ENCODE measurements at places on chromosomes 3 and 15.

DNA sequence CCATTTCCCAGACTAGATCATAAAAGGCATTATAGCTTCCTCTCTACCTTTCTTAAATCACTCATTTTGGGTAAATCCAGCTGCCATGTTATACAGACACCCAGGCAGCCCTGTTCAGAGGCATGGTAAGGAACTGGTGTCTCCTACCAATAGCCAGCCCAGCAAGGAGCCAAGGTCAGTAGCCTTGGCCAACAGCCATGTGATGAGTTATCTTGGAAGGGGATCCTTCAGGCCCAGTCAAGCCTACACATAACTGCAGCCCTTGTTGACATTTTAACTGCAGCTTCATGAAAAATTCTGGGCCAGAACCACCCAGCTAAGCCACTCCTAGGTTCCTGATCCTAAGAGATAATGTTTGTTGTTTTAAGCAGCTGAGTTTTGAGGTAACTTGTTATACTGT, 29.0 kb upstream of the ZMAT3 start:
- DNase-seq: no peak

DNA sequence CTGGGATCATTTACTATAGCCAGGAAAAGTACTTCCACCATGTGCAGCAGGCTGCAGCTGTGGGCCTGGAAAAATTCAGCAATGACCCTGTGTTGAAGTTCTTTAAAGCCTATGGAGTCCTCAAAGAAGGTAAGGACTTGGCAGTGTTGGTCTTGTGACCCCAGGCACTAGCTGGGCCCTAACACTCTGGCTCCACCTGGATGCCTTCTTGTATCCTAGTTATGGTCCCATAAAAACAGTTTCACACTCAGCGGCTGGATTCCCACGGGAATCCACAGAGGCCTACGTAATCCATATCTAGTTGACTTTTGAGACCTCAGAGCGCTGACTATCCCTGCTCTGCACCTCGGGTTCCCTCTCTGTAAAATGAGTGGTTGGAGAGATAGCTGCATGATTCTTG, 1.6 kb downstream of the TTC21A start:
- DNase-seq: no peak

GRCh38 chr15:63181648-63182047, 7.8 kb upstream of the RAB8B start:
- DNase-seq: no peak

DNA sequence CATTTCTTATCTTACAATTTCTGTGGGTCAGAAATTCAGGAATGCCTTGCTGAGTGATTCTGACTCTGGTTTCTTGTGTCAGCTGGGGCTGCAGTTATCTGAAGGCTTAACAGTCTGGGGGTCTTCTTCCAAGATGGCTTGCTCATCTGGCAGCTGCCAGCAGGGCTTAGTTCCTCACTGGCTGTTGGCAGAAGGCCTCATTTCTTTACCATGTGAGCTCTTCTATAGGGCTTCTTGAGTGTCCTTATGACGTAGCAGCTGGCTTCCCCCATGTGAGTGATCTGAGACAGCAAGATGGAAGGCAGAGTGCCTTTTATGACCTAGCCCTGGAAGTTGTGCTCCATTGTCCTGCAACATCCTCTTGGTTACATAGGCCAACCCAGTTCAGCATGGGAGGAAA, 82.0 kb upstream of the PDZRN3 start:
- DNase-seq: no peak

DNA sequence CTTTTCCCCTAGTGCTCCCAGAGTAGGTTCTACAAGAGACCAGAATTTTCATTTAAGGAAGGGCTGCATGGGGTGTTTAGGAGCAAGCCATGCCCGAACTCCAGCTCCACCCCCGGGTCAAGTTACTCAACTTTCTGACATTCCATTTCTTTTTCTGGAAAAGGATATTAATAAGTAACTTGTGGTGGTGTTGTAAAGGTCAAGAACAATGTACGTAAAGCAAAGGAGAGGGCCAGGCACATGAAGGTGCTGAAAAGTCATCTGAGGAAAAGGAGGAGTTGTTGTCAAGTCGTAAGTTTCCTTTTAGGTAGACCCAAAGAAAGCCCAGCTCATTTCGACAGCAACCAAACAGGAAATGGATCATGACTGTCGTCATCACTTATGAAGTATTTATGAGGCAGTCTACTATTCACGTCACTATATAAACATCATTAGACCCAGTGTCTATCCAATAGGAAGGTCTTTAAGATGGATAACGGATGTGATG, 319.6 kb upstream of the IL12A start:
- no peak for DNase-seq

GRCh38 chr15:62165104-62165792, at the start of gene C2CD4B:
Gene C2CD4B, minus strand, starts transcription at chr15:62165285. Its CDS starts 301 bp downstream, at chr15:62164984.
- no peak for DNase-seq

GRCh38 chr15:59539799-59540198, 71.8 kb upstream of the GCNT3 start:
- no peak for DNase-seq

- no peak for DNase-seq
These were observed 129.8 kb downstream of the SLC9A9 start for GRCh38 chr3:143718463-143718862.

- no peak for DNase-seq
These were observed 428.2 kb upstream of the RGMA start for GRCh38 chr15:93517176-93517575.

GRCh38 chr3:45225465-45226205, 452 bp downstream of the TMEM158 start:
- DNase-seq: no peak

DNA sequence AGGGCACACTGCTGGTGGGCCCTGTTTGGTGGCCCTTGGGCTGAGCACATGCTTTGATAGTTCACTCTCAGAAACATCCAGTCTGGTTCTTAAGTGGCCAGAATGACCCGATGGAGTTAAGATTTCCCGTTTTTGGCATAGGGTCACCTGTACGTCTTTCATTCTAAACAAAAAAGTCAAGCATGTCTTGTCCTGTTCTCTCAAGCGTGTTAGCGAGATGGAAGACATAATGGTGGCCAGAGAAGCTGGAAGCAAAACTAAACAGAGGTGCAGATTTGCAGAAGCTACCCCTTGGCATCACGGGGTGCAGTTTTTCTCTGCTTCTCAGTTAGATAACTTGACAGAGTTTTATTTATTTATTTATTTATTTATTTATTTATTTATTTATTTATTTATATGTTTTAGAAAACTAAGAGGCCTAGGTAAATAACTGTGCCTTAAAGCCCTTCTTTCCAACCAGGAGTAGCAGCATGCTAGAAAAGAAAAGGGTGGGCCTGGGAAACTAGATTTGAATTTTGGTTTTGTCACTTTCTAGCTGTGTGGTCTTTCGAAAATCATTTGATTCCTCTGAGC, 63.0 kb downstream of the ST6GAL1 start:
- no peak for DNase-seq

DNA sequence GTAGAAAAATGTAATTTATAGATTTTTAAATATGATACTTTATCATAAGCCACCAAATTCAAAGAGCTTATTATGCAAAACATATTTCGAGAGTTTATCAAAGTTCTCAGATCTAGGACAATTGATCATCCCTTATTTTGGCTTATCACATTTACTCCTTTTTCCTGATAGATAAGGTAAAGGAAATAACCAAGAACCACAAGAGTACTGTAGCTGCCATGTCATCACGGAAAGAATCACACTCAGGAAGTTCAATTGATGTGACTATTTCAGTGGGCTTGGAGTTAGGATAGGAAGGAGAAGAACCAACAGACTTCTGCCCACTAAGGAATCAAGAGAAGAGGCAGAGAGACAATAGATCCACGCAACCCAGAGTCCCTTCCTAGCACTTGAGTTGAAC, 142.7 kb upstream of the TMCO5A start:
- no peak for DNase-seq

DNA sequence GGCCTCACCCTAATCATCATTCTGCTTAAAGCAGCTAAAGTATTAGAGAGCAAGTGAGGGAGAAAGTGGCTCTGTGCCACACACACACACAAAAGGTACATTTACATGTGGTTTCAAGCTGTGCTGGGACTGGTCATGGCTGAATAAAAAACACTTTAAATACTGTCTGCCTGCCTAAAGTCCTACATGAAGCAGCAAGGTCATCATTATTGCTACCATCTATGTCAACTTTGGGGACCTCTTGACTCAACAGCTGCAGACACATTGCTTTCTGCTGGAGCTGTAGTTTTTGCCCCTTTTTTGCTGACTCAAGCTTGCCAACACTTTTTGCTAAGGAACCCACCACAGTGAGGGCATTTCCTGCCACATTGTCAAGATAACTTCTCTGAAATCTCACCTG, 1237.9 kb downstream of the ROBO2 start:
- no peak for DNase-seq

- no peak for DNase-seq
These were observed 22.5 kb upstream of the ROPN1 start for GRCh38 chr3:124014366-124014942.

DNA sequence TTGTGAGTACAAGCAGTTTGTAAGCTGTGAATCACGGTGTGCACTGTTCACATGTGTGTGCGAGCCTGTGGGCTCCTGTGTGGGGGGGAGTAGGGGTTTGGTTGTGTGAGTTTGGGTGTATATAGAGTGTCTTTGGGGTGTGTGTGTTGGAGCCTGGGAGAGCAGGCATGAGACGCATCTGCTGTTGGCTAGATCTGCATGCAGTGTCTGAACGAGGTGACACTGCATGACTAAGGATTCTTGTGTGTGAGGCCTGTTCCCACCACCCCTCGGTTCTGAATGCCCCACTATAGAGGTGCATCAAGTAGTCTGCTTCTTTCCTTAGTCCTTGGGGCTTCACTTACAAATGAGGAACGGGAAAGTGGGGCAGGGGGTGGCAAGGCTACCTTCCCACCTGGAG, 68.4 kb downstream of the MAGEF1 start:
- DNase-seq: no peak

DNA sequence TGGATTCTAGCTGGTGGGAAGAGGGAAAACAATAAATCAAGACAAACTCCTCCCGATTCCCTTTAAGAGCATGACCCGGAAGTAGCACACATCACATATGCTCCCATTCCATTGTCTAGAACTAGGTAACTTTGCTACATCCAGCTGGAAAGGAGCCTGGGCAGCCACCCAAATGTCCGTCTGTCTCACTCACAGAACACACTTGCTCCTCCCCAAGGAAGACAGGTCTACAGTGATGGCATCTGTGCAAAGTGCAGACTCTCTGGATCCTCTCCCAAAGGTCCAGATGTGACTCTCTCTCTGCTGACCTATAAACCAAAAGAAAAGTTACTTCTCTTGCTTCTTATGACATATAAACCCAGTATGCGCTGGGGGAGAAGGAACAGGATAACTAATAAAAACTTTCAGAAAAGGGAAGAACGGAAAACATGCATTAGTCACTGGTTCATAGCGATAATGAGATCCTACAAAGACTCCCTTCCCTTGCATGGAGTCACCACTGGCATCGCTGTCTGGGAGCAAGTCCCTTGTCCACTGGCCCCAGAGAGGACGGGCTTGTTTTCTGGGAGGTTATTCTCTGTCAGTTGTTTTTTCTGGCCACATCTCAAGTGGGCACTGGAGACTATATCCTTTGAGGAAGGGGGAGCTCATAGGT, 29.8 kb upstream of the EPHB3 start:
- no peak for DNase-seq

DNA sequence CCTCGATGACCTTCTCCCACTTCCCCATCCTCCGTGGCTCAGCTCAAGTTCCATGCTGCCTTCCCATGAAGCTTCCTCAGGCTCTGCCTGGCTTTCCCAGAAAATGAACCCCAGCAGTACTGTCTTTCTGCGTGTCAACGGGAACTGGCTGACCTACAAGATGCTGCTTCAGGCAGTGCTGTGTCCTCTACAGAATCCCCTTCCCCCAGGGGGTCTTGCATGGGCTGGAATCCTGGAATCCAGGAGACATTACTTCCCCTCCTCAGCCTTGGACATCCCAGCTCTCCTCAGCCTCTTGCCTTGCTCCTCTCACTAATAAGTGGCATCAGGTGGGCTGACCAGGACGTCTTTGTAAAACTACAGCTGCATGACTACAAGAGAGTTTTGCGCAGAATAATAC, 5.4 kb downstream of the CCDC12 start:
- DNase-seq: no peak

- DNase-seq: no peak
These were observed 215.5 kb upstream of the LRTM1 start for GRCh38 chr3:55143336-55143735.

DNA sequence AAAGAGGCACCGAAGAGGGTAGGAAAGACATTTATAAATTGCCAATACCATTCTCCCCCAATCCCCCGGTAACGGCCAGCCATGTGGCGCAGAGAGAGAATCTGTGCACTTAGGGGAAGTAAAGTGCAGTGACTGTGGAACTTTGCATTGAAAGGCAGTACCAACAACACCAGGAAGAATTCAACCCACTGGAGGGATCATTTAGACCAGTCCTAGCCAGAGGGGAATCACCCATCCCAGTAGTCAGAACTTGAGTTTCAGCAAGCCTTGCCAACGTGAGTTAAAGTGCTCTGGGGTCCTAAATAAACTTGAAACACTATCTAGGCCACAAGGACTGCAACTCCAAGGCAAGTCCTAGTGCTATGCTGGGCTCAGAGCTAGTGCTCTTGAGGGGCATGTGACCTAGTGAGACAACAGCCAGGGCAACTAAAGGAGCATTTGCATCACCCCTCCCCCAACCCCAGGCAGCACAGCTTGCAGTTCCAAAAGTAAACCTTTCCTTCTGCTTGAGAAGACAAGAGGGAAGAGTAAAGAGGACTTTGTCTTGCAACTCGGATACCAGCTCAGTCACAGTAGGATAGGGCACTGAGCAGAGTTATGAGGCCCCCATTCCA, 15.0 kb downstream of the CEP70 start:
- DNase-seq: no peak
